ENCODE measurements at places on chromosomes 16 and 17.
A peak's percentile ranks its signal among the peaks of the same experiment; 100 is the strongest.

DNA sequence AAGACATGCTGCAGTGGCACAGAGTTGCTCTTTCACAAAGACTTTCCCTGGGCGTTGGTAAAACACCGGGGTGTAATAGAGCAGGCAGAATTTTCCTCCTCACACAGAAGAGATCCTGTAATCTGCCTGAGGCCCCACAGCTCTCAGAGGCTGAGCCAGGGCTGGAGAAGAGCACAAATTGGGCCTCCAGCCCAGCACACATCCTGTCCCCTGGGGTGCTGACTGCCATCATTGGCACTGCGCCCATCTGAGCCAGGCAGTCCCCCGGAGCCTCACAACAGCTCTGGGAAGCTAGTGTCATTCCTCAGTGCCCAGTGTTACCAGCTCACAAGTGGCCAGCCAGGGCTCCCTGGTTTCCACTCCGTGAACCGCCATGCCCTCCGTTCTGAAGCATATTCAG is 119.4 kb downstream of the SOCS1 start:
- DNase-seq = peak; percentile 85

GRCh38 chr17:75832164-75832651 is 12.0 kb downstream of the UNC13D start:
- peak; percentile 49 for DNase-seq

DNA sequence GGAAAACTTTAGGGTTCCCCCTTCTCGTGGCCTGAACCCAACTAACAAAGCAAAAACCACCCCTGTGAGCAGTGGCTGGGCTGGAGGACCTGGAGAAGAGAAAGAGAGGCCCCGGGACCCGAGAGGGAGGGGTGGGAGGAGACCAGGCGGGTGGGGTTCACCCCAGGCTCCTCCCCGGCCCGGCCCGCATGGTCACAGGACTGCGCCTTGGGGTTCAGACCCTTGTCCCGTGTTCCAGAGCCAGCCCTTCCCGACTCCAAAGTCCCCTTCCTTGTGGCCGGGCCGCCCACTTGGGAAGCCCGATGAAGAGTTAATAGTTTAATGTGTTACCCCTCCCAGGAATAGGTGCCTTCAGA is 852 bp downstream of the MARVELD3 start:
- no peak for DNase-seq

DNA sequence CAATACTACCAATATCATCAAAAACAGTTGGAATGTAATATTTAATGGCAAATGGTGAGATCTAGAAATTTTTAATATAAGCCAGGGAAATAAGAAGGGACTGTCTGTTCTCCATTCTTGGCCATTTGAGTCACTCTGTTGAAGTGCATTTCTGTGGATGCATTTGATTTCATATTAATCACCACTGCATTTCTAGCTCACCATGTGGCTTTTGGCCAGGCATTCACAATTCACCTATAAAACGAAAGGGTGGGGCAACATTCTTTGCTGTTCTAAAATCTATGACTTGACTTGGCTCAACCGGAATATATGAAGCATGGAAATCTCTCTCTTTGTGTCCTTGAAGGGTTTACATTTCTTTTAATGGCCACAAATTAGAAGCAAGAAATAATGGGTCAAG is 483.0 kb downstream of the SLC39A11 start:
- DNase-seq = peak; percentile 54

- DNase-seq = peak; percentile 9
Measured at GRCh38 chr17:39026980-39027451, 59.8 kb upstream of the FBXO47 start.

- peak; percentile 52 for DNase-seq
Measured at GRCh38 chr16:64974381-64974780, 147.5 kb downstream of the CDH11 start.

DNA sequence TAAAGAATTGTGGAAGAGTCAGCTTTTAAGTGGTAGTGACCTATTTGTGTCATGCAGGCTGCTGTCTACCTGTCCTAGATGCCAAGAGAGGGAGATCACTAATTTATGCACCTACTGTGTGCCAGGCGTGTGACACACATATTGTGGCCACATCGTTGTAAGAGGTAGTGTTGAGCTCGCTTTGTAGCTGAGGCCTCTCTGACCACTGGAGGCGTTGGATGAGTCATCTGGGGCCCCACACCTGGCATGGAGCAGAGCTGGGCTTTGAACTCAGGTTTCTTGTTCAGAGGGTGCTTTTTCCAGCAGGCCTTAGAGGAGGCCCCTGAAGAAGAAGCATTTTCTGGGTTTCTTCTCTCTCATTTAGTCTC is 52.3 kb upstream of the LGALS9 start:
- no peak for DNase-seq

DNA sequence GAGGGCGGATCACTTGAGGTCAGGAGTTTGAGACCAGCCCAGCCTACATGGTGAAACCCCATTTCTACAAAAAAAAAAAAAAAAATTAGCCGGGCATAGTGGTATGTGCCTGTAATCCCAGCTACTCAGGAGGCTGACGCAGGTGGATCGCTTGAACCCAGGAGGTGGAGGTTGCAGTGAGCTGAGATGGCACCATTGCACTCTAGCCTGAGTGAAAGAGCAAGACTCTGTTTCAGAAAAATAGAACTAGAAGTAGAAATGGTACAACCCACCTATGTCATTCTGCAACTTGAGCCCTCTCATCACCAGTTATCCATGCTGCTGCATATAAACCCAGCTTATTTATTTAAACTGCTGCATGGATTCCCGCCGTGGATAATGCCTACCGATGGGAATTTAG is 1.6 kb downstream of the SCNN1B start:
- DNase-seq = no peak

- no peak for DNase-seq
Measured at GRCh38 chr17:27968206-27968732, 74.2 kb upstream of the NLK start.

DNA sequence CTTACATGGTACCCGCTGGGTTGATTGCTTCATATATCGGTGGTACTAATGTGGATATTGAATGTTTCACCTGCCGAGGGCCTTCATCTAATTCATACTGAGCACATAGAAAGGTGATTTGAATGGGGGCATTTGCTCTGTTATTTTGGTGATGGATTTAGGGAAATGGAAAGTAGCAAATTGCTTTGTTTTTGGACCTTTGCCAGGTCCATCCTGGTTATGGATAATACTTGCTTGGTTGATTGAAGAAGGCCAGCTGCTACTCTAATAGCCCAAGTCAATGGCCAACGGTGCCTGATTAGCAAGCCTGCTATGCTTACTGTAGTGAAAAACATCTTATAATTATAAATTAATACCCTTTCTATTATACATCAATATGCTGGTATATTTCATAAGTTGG is 253.6 kb downstream of the CDH13 start:
- no peak for DNase-seq

GRCh38 chr16:56961851-56962281 is at the start of gene CETP:
Gene CETP, plus strand, starts transcription at chr16:56961950. Its CDS starts 30 bp downstream, at chr16:56961980.
- no peak for DNase-seq

DNA sequence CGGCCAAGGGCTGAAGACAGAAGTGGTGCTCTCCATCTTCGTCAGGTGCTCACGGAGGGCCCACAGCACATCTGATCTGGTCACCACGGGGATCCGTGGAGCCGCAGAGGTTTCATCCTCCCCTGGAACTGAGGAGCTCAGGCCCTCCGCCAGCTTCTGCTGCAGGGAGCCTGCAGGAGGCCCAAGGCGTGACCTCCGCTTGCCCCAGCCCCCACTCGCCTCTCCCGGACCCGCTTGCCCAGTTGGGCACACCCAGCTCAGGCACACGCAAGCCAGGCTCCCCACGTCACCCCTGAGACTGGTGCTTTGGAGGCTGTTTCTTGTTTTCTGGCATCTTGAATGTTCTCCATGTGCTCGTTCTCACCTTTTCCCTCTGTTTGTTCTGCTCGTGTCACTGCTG is 39.4 kb upstream of the CHMP6 start:
- no peak for DNase-seq

DNA sequence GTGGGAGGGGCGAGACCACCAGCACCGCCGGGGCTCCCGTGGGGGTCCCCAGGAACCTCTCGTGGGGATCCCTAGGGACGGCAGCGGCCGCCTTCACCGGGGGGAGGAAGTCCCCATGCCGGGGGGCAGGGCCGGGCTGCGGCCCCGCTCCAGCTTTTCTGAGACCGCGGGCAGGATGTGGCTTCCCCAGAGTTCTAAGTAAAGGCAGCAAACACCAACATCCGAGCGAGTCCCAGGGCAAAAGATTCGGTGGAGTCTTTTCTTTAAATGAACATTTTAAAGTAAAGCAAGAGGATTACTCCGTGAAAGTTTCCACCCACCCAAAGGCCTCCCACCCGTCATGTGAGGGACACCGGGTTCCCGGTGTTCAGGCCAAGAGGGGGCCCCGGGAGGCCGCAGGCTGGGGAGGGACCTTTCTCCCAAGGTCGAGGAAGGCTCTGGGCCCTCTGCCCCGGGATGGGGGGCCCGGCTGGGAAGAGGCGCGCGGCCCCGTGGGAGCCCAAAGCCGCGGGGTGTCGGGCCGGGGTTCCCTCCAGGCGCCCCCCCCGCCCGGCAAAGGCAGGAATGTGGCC is 137.2 kb upstream of the RPH3AL start:
- DNase-seq = peak; percentile 52

- DNase-seq = peak; percentile 57
Measured at GRCh38 chr17:58352596-58353388, 791 bp upstream of the SUPT4H1 start.

- DNase-seq = no peak
Measured at GRCh38 chr17:44971776-44972483, 3.8 kb upstream of the C1QL1 start.

GRCh38 chr16:4811773-4812172 is 9.3 kb upstream of the ROGDI start:
- DNase-seq = no peak

GRCh38 chr16:58325941-58326340 is 31.1 kb upstream of the PRSS54 start:
- DNase-seq = no peak

GRCh38 chr16:1929105-1929504 is 10.9 kb upstream of the HS3ST6 start:
- DNase-seq = peak; percentile 27

DNA sequence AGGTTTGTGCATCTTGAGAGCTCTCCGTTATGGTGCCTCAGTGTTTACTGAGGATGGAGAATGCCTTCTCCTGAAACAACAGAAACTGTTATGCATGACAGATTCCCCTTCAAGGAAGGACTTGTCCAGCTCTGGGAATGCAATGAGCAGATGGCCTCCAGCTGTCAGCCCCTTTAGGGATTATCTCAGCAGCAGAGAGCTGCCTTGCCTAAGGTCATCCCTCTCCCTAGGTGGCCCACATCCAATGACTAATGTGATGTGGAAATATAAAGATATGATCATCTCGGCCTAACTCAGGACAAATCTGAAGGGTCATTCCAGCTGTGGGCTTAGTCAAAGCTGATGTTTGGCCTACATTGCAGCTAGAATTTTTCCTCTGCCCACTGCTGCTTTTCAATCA is 214.3 kb upstream of the N4BP1 start:
- no peak for DNase-seq

GRCh38 chr16:22419908-22420307 is 45.5 kb upstream of the CDR2 start:
- no peak for DNase-seq

DNA sequence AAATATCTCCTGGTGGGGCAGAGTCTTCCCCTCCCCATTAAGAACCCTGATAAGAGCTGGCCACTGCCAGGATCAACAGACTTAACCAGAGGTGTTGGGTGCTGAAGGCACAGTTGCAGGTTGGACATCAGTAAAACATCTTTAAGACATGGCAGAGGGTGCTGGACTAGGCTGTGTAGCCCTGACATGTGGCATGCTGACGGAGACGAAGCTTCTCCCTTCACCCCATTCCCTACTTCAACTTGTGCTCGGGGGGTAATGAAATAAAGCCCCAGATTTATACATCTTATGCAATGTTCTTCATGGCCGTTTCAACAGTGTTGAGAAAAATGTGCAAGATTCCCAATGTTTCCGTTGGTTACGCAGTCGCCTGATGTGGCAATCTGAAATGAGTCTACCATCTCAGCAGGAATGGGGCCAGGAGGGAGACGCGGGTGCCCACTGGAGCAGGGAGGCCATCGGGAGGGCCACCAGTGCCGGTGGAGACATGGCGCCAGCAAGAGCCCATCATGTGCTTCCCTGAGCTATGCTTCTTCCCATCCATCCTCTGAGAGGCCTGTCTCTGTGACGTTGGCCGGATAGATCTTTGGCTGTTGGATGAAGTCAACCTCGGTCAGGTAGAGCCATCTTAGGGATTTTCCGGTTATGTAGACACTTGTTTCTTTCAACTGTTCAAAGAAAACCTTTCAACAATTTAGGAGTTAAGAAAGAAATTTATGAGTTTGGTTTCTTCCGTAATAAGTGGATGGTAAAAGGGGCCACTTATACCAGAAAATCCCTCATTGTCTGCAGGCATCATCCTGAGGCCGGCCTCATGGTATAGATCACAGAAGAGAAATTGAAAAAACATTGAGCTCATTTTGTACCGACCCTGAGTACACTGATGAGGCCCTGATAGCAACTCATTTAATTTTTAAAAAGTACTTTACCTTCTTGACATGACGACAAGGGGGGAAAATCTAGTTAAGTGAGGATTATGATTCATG is 6.4 kb downstream of the IRF8 start:
- DNase-seq = no peak

DNA sequence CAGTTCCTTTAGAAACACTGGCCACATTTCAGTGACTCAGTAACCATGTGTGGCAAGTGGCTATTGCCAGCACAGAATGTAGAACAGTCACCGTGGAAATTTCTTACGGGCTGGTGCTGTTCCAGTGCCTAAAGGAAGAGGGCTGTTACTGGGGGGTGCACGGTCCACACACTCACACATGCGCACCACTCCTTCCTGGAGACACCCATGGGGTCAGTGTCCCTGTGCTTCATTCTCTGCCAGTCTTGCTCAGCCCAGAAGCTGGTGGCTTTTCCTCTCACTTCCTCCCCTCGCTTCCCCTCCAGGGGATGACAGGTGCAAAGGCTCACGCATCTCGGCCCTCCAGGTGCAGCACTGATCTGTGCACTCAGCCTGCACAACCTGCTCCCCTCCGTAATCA is 115.6 kb downstream of the CCDC182 start:
- no peak for DNase-seq

DNA sequence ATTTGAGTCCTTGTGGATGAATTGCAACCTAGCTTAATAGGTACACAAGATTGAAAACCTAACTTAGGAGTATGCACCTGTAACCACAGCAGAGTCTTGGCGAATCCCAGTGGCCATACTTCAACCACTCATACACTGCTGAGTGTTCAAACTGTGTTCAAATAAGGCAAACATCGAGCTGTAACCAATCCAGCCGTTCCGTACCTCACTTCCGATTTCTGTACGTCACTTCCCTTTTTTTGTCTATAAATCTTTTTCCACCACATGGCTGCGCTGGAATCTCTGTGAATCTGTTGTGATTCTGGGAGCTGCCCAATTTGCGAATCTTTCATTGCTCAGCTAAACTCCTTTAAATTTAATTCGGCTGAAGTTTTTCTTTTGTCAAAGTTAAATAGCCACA is 190.6 kb downstream of the MAF start:
- no peak for DNase-seq

- DNase-seq = no peak
Measured at GRCh38 chr16:22035153-22035552, 27.2 kb downstream of the MOSMO start.

DNA sequence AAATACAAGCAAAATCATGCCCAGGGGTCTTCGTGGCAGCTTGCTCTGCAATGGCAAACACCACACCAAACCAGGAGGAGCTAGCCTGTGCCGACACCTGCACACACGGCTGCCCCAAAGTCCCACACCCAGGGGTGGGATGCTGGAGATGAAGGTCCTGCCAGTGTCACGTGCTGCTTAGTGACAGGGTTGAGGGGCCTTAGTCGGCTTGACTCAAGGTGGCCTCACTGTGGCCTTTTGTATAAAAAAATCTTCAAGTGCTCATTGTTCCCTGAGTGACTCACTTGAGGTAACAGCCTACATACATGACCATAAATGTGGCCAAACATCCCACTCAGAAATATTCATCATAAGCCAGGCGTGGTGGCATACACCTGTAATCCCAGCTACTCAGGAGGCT is 7.3 kb downstream of the TRIM65 start:
- DNase-seq = no peak
